ENCODE measurements at places on chromosomes 5 and 9.
A peak's percentile ranks its signal among the peaks of the same experiment; 100 is the strongest.

GRCh38 chr9:109904666-109905065 lies 124.7 kb downstream of the PALM2AKAP2 start:
- DNase-seq, result no peak

DNA sequence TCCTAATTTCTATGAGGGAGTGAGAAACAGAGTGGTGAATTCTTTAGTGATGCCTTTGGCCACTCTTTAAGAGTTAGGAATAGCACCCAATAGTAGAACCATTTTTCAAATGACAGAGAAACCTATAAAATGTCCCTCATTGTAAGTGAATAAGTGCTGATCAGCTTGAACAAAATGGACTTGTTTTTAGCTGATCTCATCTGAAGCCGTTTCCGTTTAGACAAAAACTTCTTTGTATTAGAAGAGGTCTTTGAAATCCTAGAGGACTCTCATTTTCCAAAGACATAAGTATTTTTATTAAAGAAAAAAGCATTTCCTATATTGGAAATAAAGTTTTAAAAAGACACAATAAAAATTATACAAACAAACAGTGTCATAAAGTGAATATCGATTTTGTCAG lies 273.9 kb downstream of the ARHGEF28 start:
- DNase-seq, result no peak

- no peak for DNase-seq
Measured at GRCh38 chr5:87452837-87453236, 40.1 kb upstream of the CCNH start.

DNA sequence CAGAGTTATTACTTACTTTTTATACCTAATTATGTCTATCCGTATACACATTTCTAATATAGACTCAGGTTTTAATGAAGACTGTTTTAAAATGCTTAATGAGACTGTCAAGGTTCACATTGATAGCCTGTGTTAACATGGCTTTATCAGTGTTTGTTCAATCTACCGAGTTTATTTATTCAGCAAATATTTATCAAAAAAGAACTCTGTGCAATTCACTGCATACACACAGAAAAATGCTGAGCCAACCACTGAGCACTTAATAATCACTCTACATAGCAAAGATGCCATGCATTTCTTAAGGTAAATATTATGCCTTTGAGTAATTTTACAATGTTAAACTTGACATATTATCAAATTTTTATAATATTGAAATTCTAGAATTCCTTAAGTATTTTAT lies 428.2 kb downstream of the ANXA1 start:
- no peak for DNase-seq

GRCh38 chr5:59038798-59039295 lies 456.0 kb downstream of the RAB3C start:
- DNase-seq, result no peak

GRCh38 chr5:53055365-53055764 lies 54.2 kb downstream of the MOCS2 start:
- DNase-seq, result no peak

GRCh38 chr5:33180900-33181299 lies 259.9 kb upstream of the TARS1 start:
- DNase-seq, result no peak

DNA sequence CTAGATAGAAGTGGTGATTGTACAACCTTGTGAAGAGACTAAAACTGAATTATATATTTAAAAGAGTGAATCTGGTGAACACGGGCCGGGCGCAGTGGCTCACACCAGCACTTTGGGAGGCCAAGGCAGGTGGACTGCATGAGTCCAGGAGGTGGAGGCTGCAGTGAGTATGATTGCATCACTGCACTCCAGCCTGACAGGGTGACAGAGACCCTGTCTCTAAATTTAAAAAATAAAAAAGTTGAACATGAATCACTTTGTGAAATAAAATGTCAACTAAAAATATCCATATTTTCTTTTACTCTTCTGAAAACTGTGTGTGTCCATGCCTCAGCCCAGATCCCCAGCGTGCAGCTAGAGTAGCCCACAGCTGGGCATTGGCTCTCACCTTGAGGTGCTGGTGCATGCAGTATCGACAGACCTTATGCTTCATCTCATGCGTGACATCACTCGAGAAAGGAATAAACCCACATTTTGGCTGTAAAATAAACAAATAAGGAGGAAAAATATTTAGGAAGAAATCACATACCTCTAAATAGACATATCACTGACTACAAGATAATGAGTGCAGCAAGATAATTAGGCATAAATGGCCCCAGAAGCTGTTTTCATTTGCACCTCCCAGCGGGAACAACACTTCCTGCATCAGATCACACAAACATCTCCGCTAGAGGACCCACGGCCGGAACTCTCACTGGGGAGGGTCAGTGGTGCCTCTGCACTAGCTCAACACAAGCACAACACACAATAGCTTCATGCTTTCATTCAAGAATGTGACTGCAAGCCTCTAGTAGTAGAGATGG lies 22.1 kb downstream of the IPPK start:
- no peak for DNase-seq

- no peak for DNase-seq
Measured at GRCh38 chr9:89194421-89195130, 16.0 kb upstream of the SHC3 start.

- peak; percentile 7 for DNase-seq
Measured at GRCh38 chr5:133930061-133930812, 38.2 kb downstream of the C5orf15 start.

- no peak for DNase-seq
Measured at GRCh38 chr5:83947763-83948162, 227.1 kb upstream of the HAPLN1 start.

DNA sequence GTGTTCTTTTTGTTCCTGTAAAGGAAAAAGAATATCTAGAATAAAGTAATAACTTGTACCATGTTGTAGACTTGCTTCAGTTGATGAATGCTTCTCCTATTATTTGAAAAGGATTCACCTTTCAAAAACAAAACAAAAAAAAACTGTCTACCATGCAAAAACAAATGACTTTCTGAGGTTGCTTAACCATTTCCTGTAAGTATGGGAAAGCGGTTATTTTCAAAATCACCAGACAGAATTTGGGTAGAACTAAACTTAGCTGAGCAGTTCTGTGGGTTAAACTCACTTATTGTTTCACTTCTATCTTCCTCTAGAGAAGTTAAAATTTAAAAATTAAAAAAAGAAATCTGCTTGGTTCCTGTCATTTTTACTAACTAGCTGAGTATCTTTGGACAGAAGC lies 25.2 kb downstream of the LNPEP start:
- DNase-seq, result no peak

DNA sequence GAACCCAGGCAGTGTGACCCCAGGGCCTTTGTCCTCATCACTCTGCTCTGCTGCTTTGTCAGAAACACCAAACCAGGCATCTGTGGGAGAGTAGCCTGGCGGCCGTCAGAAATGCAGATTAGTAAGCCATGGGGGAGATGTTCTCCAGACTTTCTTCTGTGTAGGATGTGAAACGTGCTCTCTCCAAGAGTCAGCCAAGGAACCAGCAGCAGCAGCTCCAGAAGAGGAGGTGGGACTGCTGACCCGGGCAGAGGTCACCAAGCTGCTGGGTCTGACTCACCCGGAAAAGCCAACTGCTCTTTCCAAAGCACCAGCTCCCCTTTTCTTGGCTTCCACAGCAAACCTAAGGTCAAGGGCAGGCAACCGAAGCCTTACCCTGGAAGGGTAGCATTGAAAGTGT lies 14.4 kb upstream of the ABLIM3 start:
- DNase-seq, result no peak

DNA sequence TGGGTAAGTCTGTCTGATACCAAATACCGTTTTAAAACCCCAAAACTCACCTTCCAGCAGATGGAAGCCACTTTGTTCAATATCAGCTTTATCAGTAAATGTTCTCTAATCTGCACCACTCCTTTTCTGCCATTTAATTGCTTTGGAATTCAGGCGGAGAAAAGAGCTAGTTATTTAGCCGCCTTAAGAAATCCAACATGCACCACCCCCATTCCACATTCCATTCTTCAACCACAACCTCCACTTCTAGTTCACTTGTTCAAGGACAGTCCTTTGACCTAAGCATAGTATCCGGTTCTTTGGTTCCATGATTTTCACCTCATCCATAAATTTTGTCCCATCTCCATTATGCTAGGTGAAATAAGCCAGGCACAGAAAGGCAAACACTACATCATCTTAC lies 240.1 kb downstream of the DNAH5 start:
- DNase-seq, result no peak

- DNase-seq, result no peak
Measured at GRCh38 chr9:16154521-16155078, 601.8 kb downstream of the CCDC171 start.

- DNase-seq, result no peak
Measured at GRCh38 chr5:146082798-146083197, 22.6 kb downstream of the PLAC8L1 start.

DNA sequence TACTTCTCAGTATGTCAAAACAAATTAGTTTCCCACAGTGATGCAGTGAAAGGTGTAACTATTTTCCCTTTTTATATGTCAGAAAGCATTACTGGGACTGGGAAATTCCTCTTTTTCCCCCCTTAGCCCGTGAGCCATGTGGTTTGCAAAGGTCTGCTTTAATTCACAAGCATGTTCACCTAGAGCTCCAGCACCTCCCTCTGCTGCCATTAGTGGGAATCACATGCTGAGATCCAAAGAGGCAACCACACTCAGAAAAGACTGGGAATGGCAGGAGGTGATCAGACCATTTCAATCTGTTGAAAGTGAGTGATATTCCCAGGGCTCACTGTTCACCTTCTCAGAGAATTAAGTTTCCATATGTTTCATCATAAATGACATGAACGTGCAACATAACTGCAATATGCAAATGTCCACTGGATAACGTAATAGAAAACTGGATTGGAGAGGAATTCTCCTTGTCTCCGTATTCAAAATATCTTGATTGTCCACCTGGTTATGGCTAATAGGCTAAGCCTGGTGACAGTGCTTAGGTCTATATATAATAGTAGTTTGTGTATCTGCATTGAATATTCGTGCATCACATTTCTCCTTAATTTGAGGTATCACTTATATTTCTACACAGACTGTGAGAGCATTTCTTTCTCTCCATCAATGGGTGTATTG lies 703.5 kb upstream of the WWC1 start:
- no peak for DNase-seq

GRCh38 chr5:142780871-142781270 lies 10.7 kb downstream of the ARHGAP26 start:
- no peak for DNase-seq

DNA sequence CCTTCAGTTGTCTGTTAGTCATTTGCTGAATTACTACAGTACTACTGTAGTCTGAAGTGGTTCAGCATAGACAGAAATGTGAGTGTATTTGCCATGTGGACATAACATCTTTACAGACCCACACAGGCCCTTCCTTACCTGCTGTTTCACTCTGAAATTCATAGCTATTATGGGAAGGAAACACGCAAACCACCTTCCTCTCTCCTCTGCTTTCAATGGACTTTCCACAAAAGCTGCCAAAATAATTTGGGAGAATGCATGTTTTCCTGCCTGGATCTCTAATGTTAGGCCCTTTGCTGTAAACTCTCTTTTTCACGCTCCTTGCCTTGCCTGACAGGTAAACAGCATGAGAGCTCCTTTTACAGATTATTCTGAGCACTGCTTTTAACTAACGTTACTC lies 294.0 kb downstream of the GLIS3 start:
- DNase-seq, result no peak

- no peak for DNase-seq
Measured at GRCh38 chr5:22754155-22754554, 99.0 kb downstream of the CDH12 start.

GRCh38 chr9:131554087-131554842 lies 8.9 kb downstream of the PRRT1B start:
- no peak for DNase-seq
